ENCODE measurements at places on chromosomes 1 and 21.

DNA sequence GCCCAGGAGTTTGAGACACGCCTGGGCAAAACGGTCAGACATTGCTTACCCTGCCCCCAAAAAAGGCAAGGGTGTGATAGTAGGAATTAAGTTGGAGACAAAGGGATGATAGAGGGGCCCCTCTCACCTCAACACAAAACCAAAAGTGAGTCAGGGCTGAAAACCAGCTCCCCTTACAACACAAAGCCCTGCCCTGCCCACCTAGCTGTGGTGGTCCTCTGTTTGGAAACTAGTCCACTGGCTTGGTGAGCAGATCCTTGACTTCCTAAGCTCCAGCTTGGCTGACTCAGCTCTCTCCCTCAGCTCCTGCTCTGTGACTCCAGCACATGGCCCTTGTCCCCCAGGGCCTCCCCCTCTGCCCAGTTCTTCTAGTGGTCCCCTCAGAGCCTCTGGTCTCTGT is 603.8 kb downstream of the PTPRC start:
- DNase-seq = no peak

GRCh38 chr1:69613414-69613813 is 45.7 kb downstream of the LRRC7 start:
- no peak for DNase-seq

GRCh38 chr1:24966724-24967346 is 36.8 kb upstream of the RUNX3 start:
- DNase-seq = no peak

- no peak for DNase-seq
Observed at GRCh38 chr1:1082239-1082775, 8.2 kb upstream of the RNF223 start.

DNA sequence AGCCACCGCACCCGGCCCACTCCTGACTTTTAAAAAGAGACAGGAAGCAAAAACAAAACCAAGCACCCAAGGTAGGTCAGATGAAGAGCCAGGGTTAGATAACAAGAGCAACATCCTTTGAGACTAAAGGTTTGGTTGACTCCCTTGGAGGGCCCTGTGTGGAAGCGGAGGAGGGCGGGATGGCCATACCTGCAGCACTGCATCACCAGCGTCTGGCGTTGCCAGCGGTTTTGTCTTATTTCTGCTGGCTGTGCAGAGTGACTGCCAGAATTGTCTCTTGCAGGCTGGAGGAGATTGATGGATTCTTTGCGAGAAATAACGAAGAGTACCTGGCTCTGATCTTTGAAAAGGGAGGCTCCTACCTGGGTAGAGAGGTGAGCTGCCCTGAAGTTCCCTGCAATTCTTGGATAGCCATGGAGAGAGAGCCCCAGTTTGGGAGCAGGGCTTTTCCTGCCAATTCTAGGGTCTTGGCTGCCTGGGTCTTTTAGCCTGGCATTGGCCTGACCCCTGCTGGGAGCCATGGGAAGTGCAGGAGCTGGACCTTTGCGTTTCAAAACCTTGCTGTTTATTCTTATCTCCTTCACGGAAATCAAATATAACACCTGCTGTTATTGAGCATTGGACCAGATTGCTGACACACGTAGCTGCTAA is 24.0 kb downstream of the QSOX1 start:
- DNase-seq = no peak

GRCh38 chr1:59223198-59223597 is 73.7 kb upstream of the FGGY start:
- no peak for DNase-seq

GRCh38 chr1:2860476-2861142 is 59.1 kb upstream of the TTC34 start:
- DNase-seq = no peak

GRCh38 chr1:32890516-32891240 is 4.4 kb downstream of the HPCA start:
- no peak for DNase-seq

DNA sequence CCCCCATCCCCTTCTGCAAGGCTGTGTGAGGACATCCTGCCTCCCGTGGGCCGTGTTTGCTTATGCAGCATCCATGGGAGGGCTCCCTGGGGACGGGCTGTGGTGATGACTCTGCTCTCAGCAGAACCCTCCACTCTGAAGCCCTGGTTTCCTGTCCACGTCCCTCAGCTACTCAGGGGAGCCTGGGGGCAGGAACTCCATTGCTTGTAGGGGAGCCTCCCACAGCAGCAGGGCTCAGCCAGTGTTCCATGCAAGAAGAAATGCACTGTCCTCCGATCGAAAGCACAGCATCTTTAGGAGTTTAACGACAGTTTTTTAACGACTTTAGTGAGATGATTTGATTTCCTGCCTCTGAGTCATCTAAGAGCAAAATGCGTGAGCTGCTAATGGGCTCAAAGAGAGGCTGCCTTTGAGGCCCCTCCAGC is 8.3 kb upstream of the KCNAB2 start:
- no peak for DNase-seq

DNA sequence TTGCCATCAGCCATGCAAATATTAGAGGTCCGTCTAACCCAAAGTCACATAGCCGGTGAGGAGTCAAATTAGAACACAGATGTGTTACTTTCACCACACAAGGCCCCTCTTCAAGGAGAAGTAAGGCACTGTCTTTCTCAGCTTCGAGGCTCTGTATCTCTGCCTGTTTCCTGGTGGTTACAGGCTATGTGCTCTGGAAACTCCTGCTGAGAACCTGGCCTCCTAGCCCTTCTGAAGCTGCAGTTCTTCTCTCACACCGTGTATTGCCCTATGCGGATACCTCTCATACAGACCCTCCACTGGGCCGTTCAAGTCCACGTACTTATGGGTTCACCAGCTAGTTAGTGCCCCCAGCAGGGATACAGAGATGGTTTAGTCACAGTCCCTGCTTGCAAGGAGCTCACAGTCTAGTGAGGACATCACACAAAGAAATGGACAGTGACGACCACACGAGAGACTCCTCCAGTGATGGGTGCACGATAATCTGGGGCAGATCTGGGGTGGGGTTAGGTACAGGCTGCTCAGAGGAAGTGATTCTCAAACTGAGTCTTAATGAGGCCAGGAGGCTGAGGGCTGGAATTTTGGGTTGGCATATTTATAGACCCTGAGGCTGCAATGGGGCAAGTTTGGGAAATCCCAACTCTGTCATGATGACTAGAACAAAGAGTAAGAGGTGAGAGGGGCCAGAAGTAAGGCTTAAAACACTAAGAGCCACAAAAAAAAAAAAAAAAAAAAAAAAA is 22.8 kb upstream of the ELOA start:
- no peak for DNase-seq

GRCh38 chr1:233719655-233720341 is 105.9 kb downstream of the KCNK1 start:
- DNase-seq = no peak

DNA sequence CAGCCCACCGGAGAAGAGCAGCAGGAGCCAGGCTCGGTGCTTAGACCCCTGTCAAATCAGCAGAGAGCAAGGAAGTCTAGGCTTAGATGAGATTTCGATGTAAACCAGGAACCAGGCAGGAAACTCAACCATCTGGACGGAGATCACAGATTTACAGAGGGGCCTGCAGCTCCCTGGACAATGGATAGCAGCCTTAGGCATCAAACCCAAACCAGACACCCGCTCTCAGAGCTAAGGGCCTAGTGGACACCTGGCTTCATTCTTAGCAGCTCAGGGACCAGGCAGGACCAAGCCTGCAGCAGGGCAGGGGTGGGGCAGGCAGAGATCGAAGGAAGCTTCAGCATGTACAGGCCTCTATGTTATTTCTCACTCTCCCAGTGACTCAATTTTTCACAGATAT is 127.8 kb upstream of the FMN2 start:
- no peak for DNase-seq

GRCh38 chr1:201639391-201639790 is 100.5 kb downstream of the NAV1 start:
- DNase-seq = no peak

DNA sequence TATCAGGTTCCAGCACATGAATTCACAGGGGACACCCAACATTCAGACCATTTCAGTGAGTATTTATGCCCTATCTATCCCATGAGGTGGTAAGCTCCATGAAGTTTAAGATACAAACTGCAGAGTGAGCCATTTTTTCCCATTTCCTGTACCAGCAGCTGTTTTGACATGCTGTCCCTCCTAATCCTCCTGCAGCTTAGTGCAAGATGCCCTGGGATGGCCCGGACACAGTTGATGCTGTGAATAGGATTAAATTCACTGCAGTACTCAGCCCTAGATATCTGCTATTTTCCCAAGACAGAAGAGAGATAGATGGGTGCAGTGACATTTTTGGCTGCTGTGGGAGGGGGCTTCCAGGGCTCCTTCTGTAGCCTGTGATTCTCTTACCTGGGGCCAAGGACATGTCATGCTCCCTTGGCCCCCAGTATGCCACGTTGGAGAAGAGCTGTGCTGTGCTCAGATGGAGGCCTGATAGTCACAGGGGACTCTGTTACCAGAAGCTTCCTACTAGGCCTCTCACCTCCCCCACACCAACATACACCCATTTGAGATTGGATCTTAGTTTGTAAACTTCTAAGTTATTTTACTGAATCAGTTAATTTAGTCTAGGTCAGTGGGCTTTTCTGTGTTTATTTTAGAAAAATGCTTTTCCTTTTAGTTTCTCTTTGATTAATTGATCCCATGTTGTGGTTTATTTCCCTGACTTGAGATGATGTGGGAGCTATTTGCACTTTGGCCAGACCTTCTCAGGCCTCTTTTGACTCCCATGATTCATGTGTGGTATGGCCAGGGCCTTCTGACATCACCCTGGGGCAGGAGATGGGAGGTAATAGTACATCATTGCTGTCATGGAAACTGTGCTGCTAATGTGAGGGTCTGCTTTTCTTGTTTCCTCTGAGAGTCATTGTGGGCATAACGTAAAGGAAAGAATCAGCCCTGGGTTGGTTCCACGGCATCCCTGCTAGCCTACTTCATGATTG is 92.6 kb downstream of the ST3GAL3 start:
- DNase-seq = no peak

- DNase-seq = no peak
Observed at GRCh38 chr1:89767618-89768017, 53.2 kb upstream of the LRRC8D start.

GRCh38 chr1:34113362-34113761 is 51.7 kb downstream of the CSMD2 start:
- no peak for DNase-seq

GRCh38 chr1:11518791-11519628 is 40.1 kb downstream of the DISP3 start:
- no peak for DNase-seq

GRCh38 chr1:199029401-199029800 is 390.6 kb downstream of the PTPRC start:
- no peak for DNase-seq

DNA sequence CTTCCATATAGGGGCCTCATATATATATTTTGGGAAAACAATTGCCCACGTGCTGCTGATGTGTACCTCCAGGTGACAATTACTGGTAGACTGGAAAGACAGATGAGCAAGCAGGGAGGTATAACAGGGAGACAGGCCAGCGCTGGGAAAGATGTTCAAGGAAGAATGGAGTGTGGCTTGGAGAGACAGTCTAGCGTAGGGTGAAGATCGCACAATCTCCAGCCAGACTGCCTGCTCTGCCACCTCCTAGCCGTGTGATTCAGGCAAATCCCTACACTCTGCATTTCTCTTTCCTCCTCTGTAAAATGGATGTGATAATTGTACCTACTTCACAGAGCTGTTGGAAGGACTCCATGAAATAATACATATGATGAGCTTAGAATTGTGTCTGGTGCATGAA is 66.1 kb downstream of the TMCO4 start:
- DNase-seq = no peak

- no peak for DNase-seq
Observed at GRCh38 chr1:206940588-206940936, 5.7 kb downstream of the PIGR start.

GRCh38 chr1:203537806-203538464 is 44.0 kb downstream of the OPTC start:
- no peak for DNase-seq

GRCh38 chr1:17404034-17404684 is 32.2 kb downstream of the PADI6 start:
- no peak for DNase-seq

DNA sequence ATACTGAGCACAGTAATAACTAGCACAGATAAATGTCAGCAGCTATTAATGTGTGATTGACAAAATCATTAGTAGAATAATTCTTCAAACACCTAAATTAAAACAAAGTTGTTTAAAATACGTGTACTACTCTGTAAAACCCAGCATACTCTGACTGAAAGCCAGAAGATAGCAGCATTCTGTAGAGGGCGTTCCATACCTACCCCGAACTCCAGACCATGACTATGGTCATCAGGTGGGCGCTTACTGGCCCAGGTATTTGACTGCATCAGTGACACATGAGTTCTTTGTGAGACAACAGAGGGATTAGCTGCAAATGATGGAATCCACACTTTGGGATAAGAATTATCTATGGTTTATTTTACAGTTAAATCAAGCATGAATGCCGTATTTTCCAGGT is 139.7 kb upstream of the POGK start:
- no peak for DNase-seq

- DNase-seq = no peak
Observed at GRCh38 chr21:23977971-23978370, 1629.3 kb downstream of the MRPL39 start.

GRCh38 chr1:23484253-23485001 is 448 bp upstream of the ASAP3 start:
- peak; percentile 19 for DNase-seq

- no peak for DNase-seq
Observed at GRCh38 chr1:202215472-202216130, 22.0 kb downstream of the LGR6 start.

GRCh38 chr1:39048745-39049370 is 22.7 kb downstream of the NDUFS5 start:
- DNase-seq = no peak

GRCh38 chr1:23341931-23342692 is 2.0 kb downstream of the HNRNPR start:
- no peak for DNase-seq

DNA sequence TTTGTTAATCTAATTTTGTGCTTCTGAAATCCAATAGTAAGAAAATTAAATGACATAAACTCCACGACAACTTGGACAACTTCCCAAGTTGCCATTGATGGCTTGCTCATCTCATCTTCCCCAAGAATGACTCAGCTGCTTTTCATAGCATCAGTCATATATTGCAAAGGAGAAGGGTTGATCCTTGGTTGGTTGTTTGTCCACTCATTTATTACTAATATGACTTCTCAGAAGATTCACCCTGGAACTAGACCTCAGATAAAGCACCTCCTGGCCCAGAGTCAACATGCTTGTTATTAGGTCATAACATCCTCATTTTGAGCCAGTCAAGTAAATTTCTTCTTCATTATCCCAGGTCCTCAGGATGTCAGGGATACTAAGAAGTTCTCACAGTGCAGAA is 2.3 kb upstream of the LCE3D start:
- DNase-seq = no peak

GRCh38 chr1:229507502-229507901 is 639 bp downstream of the NUP133 start:
- no peak for DNase-seq

DNA sequence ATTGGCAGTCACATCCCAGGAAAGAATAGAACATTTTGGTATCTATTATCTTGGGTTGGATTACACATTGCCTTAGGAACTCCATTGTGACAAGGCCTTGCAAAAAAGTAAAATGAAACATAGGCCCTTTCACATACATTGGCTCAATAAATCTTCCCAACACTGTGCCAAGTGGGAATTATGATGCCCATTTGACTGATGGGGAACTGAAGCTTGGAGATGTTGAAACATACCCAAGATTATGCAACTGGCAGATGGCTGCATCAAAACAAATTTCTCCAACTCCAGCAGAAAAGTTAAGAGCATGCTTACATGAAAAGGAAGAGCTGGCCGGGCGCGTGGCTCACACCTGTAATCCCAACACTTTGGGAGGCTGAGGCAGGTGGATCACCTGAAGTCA is 26.9 kb downstream of the PLEKHO1 start:
- DNase-seq = no peak

Measured in NCI-H1417 treated with DMSO at 0.1 percent for 48 hours (cell line).